ENCODE measurements at places on chromosomes 11 and 22.
A peak's percentile ranks its signal among the peaks of the same experiment; 100 is the strongest.

GRCh38 chr11:81007046-81007445 lies 1566.2 kb upstream of the TENM4 start:
- no peak for ATAC-seq

DNA sequence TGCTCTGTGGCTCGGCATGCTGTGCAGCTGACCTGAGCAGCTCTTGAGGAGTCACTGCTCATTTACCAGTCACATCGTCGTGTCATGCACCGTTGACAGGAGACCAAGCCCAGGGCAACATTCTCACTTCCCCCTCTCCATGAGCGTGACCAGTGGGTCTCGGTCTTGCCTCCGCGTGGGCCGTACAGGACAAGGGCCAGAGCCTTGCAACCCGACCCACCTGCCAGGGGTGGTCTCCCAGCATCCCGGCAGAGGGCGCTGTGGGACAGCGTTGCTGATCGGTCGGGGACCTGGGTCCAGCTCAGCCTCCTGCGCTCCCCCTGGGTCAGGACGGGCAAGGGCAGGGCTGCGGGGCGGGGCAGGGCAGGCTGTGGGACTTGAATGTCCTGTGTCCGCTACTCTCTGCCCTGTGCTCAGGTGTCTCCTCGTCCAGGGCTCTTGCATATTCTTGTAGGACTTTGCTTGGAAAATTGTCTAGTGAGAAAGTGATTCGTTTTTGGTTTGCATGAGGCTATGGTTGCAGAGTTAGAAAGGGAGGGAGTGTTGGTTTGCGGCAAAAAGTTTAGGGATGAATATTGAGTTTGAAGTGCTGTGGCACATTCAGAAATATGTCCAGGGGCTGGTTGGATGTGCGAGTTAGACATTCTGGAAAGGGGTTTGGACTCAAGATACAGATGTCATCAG lies 16.2 kb downstream of the EIF4G2 start:
- peak; percentile 96 for ATAC-seq

DNA sequence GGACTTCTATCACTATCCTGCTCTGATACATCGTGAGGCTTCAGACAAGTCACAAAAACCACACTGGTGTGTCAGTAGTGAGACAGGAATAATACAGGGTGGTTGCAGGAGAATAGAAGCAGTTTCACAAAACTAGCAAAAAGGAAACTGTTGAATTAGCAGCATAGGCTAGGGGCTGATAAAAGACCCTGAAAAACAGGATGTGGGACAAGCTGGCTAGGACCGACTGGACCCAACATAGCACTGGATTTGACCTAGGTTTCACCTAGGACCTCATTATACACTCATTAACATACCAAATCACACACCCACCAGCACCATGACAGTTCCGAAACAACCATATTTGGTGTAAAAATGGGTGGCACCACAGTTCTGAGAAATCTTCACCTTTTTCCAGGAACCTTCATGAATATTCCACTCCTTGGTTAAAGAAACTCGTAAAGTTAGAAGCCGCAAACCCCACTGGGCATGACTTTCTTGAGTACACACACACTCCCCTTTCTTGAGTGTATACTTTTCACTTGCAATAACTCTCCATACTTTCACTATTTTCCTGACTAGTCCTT lies 76.2 kb downstream of the SLC1A2 start:
- ATAC-seq = peak; percentile 93

DNA sequence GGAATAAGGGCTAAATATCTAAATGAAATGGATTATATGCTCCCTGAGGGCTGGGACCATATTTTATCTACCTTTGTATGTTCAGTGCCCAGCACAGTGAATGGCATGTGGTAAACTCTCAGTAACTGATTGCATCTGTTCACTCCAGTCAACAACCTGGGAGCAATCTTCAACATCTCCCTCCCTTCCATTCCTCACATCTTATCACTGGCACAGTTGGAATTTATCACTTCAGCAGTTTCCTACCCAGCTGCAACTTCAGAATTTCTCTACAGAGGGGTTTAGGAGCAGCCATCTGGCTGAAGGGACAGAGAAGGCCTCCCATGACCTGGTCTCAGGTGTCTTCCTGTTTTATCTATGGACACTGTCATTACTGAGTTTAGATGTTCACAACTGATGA lies 9.8 kb upstream of the SIK2 start:
- no peak for ATAC-seq

GRCh38 chr11:126358763-126359160 lies 3.3 kb downstream of the ST3GAL4 start:
- no peak for ATAC-seq

Data from activated T-helper 17 cell treated with anti-CD3 and anti-CD28 coated beads, Interleukin-2, amount 50 U/mL, for 72 hours (primary cell).